ENCODE measurements at places on chromosomes 1 and 21. TPM values are rescaled to one million over a fixed set of nuclear protein-coding genes. Genes with fewer than 3 reads are reported as not detected.

NKAIN1 gene
- total RNA-seq: not detected

LYPD8 gene
- total RNA-seq: not detected

GRCh38 chr1:30742963-30743559 is 14.5 kb downstream of the LAPTM5 start:
- DNase-seq: no peak

DNA sequence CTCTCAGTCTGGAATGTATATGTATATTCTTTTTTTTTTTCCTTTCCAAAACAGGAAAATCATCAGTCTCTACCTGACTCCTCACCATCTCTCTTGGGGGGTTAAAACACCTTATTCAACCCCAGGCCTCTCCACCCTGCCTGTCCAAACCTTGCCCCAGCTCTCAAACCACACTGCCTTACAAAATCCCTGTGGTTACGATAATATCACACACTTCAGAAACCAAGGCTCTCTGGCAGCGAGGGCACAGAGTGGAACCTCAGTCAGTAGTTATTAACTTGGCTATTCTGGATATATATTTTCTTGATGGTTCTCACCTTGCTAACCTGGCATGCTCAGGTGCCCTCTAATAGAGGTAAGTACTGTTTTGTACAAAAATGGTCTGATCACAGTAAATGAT is 24.7 kb downstream of the KIAA0040 start:
- DNase-seq: no peak

DNA sequence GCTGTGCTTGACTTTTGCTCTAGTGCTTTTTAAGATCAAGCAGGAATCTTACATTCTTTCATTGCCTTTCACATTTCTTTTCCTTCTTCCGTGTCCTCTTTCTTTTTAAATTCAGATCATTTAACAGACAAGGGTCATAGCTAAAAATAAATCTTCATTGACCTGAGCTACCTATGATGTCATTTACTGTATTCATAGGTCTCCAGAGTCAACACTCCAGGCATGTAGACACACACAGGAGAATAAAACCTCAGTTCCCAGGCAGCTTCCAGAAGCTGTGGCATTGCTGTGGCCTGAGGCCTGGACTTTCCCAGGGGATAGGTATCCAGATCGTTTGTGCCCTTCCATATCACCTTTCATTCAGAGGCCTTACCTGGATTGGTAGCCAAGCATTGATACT is 38.5 kb upstream of the ENAH start:
- DNase-seq: no peak
